ENCODE measurements at places on chromosomes 16 and 17.

DNA sequence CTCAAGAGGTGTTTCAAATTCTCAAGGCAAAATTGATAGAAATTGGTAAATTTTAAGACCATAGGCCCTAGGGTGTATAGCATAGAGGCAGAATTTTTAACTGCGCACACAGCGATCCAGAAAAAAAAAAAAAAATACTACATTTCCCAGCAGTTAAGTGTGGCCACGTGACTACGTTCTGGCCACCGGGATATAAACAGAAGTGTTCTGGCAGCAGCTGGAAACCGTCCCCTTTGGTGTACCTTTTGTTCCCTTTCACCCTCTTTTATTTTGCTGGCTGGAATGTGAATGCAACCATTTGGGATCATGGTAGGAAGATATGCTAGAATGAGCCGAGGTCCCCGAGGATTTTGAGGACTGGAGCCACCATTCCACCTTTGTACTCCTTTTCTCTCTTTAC lies 52.7 kb upstream of the AKAP1 start:
- DNase-seq: no peak

- DNase-seq: no peak
Measured at GRCh38 chr17:34567691-34568465, 11.5 kb upstream of the TMEM132E start.

GRCh38 chr17:32931686-32932085 lies 3.7 kb downstream of the TMEM98 start:
- no peak for DNase-seq

GRCh38 chr17:60398227-60398959 lies 6.5 kb upstream of the USP32 start:
- no peak for DNase-seq

GRCh38 chr16:66543541-66543940 lies 6.4 kb downstream of the TK2 start:
- DNase-seq: no peak

- no peak for DNase-seq
Measured at GRCh38 chr17:68843522-68843921, 111.7 kb downstream of the ABCA8 start.

DNA sequence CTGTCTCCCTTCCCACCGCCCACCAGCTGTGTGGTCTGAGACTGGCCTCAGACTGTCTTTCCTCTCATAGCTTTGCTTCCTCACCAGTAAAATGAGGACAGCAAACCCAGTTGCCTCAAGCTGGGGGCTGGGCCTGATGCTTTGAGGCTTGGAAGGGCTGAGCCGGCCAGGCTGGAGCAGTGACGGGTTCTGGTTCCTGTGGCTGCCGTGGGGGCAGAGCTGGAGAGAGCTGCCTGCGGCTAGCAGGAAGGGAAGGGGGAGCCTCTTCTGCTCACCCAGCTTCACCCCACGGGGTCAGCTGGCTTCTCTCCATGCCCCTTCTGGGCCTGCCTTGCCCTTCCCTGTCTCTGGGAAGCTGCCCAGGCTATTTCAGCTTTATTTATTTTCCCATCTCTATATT lies 23.7 kb downstream of the LASP1 start:
- DNase-seq: no peak

DNA sequence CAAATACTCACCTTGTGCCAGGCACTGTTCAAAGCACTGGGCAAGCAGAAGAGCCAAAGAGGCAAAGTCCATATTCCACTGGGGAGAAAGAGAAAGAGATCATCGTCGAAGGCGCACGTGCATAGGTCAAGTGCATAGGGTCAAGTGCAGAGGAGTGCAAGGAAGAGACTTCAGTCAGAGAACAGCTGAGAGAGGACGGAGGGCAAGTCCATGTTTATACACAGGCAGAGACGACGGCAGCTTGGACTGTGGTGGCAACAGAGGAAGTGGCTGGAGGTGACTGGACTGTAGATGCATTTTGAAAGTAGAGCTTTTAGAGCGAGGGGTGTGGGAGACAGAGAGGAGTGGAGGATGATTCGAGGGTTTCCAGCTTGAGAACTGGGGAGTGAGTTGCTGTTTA lies 74.7 kb upstream of the SDK2 start:
- no peak for DNase-seq

GRCh38 chr17:58316260-58316960 lies 12.2 kb downstream of the TSPOAP1 start:
- DNase-seq: no peak

DNA sequence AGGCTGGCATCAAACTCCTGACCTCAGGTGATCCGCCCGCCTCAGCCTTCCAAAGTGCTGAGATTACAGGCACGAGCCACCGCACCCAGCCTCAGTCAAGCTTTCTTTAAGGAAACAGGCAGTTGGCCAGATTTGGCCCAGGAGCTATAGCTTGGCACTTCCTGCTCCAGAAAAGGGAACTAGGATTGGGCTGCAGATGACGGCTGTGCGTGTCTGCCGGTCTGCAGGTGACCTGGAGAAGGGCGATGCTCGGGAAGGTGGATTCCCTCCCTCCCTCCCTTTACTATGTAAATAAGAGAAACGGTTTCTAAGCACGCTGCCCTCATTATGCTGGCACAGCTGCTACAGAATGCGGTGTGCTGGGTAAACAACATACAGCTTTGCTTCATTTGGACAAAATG lies 215.9 kb downstream of the RPTOR start:
- DNase-seq: no peak

DNA sequence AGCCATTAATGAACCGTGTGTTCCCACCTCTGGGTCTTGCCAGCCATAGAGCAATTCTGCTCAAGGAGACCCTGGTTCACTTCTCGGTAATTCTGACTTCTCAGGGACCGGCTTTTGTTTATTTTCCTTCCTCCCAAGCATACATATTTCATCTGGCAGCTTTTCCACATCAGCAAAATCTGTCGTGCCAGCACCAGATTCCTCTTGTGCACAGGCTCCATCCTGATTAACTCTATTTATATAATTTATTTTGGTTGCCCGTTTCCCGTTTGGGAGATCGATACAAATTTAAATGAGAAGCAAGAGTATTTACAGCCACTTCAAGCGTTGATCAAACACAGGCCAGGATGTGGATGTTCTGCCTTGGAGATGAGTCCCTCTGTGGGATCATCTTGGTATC lies 161.9 kb upstream of the XYLT1 start:
- DNase-seq: no peak

- DNase-seq: no peak
Measured at GRCh38 chr16:66562409-66562808, 3.8 kb upstream of the CMTM1 start.

GRCh38 chr17:27743281-27743885 lies 56.9 kb downstream of the NOS2 start:
- no peak for DNase-seq

- peak; percentile 75 for DNase-seq
Measured at GRCh38 chr17:2393174-2393953, 7.5 kb downstream of the MNT start.

GRCh38 chr16:68400924-68401460 lies 47.3 kb downstream of the SMPD3 start:
- no peak for DNase-seq

DNA sequence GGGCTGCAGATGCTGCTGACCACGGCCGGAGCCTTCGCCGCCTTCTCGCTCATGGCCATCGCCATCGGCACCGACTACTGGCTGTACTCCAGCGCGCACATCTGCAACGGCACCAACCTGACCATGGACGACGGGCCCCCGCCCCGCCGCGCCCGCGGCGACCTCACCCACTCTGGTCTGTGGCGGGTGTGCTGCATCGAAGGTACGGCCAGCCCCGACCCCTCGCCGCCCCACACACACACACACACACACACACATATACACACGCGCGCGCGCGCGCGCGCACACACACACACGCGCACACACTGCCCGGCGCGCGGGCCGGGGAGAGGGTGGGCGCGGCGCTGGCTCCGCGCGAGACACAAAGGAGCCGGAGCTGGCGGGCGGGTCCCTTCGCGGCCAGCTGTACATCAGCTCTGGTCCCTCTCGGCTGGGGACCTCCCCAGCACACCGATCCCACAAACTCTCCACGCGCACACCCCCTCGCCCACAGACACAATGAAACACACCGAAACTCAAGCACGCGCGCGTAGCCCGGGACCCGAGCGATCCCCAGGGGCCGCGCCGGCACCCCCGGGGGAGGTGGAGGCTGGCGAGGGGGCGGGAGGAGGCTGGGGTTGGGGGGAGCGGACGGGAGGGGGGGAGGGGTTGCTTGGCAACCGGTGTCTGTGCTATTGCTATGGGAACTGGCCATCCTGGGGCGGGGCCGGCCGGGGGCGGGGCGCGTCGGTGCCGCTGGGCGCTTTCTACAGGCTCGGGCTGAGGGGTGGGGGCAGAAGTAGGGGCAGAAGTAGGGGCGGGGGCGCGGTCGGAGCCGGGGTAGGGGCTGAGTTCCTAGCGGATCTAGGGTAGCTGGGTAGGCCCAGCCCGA lies 658 bp downstream of the CACNG4 start:
- no peak for DNase-seq

- peak; percentile 40 for DNase-seq
Measured at GRCh38 chr17:8122422-8122923, 1.4 kb downstream of the HES7 start.

- no peak for DNase-seq
Measured at GRCh38 chr17:2063261-2064146, 8.6 kb downstream of the HIC1 start.

DNA sequence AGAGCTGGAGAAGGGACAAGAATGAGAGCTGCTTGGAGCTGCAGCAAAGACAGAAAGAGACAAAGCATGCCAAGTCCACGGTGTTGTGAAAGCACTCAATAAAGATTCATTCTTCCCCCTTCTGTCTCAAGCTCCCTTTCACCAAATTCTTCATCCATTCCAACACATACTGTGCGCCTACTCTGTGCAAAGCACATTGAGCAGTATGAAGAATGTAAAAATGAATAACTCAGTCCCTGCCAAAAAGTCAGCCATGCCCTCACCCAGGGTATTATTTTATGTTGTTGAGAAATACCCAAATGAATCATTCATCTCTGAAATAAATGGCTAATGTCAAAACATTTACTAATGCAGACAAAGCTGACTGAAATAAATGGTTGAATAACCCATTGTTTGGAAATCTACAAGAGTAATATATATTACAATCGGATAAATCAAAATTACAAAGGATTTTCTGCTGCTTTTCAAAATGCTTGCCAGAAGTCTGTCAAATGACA lies 282.9 kb upstream of the IRX5 start:
- DNase-seq: no peak

GRCh38 chr16:85286951-85287814 lies 174.9 kb upstream of the CIBAR2 start:
- peak; percentile 78 for DNase-seq

- no peak for DNase-seq
Measured at GRCh38 chr17:32241640-32242039, 24.0 kb upstream of the RHBDL3 start.

DNA sequence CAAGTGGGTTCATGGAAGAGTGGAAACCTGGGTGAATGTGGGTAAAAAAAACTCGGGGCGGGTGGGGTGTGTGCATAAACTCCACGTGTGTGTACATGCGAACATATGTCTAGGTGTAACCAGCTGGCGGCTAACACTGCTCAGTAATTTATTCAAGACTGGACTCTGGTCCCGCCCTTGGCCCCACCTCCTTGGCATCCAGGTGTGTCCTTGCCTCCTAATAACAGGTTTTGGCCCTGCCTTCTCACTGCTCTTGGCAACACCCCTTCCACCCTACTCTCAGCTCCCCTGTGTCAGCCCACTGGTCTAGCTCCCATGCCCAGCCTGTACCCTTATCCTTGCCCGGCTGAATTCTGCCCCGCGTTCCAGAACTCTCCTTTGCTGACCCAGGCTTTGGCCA lies 8.3 kb downstream of the FLII start:
- no peak for DNase-seq

DNA sequence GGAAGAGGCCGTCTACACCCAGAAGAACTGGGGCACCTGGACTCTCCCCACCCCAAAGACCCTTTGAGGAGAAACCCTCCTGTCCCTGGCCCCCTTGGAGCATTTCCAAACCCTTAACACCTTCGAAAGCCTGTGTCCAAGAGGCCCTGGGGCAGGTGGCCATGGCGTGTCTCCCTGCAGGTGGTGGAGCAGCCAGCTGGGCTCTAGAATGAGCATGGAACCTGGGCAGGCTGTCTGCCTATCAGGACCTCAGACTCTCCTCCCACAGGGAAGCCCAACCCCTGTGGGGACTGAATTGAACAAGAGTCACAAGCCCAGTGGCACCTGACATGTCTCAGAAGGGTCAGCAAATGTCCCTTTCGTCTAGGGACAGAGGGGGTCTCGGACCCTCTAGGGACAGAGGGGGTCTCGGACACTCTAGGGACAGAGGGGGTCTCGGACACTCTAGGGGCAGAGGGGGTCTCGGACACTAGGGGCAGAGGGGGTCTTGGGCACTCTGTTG lies 8.4 kb downstream of the CBX4 start:
- DNase-seq: no peak

DNA sequence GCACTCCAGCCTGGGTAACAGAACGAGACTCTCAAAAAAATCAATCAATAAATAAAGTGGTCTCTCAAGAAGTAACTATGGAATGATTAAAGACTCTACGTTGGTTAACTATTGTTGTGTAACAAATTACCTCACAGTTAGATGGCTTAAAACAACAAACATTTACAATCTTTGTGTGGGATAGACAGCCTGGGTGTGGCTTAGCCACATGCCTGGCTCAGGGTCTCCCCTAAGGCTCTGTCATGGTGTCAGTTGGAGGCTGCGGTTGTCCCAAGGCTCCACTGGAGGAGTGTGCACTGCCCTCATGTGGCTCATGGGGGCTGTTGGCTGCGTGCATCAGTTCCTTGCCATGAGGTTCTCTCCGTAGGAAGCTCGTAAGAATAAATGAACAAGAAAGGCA lies 294.5 kb downstream of the SNX29 start:
- DNase-seq: no peak

GRCh38 chr17:61160789-61161445 lies 238.7 kb upstream of the TBX2 start:
- DNase-seq: no peak

DNA sequence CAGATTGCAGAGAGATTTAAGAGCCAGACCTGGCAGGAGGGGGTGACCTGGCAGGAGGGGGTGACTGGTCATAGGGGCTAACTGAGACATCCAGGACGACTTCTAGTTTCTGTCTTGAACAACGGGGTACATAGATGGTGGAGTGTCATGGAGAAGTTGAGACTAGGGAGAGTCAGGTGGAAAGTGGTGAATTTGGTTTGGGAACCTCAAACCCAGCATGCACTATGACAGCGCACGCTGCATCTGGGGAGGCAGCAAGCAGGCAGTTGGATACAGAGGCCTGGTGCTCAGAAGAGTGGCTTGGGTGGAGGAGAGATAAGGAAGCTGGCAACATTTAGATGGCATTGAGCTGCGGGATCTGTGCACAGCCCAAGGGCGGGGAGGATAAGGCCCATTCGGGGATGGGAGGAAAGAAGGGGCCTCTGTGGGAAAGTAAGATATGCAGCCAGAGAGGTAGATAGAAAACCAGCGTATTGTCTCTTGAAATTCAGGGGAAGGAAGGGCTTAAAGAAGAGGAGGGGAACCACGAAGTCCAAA lies 4.5 kb downstream of the RIPOR1 start:
- no peak for DNase-seq
